ENCODE measurements at places on chromosomes 12 and 14. TPM values are rescaled to one million over a fixed set of nuclear protein-coding genes. Genes with fewer than 3 reads are reported as not detected.
A peak's percentile ranks its signal among the peaks of the same experiment; 100 is the strongest.

- DNase-seq, result no peak
Measured at GRCh38 chr12:67964456-67964855, 24.8 kb upstream of the IFNG-AS1 start.

DNA sequence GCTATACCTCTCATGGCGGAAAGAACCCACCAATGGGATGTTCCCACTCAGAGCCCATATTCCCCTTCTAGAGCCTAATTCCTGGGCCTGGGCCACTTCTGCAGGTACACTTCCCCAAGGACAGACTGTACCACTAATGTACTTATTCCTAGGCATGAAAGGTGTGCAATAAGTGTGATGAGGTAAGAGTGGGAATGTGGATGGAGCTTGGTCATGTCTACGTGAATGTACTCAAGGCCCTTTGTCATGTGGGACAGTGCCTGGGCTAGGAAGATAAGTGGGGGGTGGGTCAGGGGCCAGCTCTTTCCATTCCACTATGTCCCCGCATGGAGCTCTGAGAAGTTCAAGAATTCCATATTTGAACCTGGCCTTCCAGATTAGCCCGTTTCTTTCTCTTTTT is 63.4 kb upstream of the FUT8 start:
- DNase-seq, result no peak

DNA sequence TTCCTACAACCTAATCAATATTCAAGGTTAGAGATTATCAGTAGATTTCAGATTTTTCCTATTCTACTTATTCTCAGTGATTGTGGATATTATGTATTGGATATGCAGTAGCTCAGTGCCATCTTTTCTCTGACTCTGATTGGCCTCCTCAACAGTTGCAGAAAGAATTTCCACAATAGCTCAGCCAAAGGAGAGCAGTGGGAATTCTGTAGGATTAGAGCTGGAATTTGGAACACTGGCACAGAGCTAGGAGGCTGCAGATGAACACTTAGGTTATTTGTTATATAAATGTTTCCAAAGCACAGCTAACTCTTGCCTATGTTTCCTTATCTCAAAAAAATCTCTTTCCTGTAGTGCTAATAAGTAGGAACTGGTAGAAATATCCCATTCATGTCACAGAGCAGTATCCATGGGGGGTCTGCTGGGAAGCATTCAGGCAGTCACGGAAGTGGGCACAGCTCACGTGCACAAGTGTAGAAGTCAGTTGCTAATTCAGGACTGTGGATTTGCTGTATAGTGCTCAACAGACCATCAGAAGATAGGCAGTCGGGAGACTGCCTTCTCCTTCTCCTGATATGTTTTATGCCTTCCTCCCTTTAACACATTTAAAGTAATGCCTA is 116.2 kb upstream of the TMEM260 start:
- no peak for DNase-seq

DNA sequence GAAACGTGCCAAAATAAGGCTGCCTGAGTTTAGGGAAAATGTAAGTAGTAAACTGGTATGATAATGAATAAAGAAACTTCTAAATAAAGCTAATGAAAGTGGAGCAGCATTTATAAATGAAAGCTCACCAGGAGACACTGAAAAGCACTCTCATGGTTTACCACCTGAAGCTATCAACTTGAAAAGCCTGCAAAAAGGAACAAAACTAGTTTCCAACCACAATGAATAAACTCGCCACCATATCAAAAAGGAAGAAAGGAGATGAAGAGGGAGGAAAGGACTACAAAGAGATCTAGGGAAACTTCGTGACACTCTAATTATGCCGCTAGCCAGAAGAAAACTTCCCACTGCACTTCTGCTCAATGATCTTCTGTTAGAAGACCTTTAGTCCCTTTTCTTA is 66.7 kb downstream of the MED13L start:
- DNase-seq, result no peak

- DNase-seq, result peak; percentile 34
Measured at GRCh38 chr14:75088566-75089373, 19.3 kb downstream of the ZC2HC1C start.

- DNase-seq, result no peak
Measured at GRCh38 chr12:1309613-1310012, 284.8 kb downstream of the FBXL14 start.

Gene COL2A1
- polyA plus RNA-seq, result not detected

Gene ING4
- 66.6 TPM for polyA plus RNA-seq

Gene SAMD15
- 0.66 TPM for polyA plus RNA-seq
